Activated CD4-positive, alpha-beta memory T cell treated with anti-CD3 and anti-CD28 coated beads for 36 hours (primary cell): ENCODE measurements at places on chromosomes 13 and 19.
A peak's percentile ranks its signal among the peaks of the same experiment; 100 is the strongest.

DNA sequence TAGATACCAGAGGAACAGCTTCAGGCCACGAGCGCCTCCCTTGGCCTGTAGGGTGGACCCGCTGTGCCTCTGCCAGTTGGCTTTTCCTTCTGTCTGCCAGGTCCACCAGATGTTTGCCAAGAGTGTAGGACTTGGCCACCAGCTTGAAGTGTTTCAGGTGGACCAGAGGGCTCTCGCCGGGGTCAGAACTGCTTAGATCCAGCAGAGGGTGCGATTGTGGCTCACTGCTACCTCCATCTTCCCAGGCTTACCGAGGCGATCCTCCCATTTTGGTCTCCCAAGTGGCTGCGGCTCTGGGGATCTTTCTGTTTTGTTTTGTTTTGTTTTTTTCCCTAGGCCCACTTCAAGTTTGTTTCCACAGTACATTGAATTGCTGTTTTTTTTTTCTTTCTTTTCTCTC lies 23.0 kb upstream of the ZNF730 start:
- DNase-seq = no peak

DNA sequence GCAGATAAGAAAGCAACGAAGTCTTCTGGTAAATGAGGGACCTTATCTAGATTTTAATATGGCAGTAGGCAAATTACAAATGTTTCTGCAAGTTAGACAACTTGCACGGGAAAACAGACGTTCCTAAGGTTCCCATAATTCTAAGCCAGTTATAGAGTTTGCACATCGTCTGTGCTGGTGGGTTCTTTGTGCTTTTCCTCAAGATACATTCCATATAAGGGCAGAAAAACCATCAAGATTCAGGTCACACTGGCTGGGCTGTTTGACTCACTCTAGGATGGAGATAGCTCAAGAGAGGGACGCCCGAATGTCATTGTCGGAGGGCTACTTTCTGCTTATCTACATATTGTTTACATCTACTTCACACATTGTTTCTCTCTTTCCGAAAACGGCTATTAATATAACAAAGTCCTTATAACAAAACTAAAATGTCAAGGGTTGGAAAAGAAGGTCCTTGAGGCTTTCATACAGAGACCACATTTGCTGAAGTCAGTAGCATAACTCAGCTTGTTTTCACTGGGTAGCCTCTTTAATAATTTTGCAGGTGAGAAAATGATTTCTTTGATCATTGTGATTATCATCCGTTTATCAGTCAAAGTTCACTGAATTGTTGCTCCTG lies 44.4 kb downstream of the SOX1 start:
- DNase-seq = no peak

GRCh38 chr19:41940731-41941409 lies 12.6 kb upstream of the ERFL start:
- DNase-seq = no peak

DNA sequence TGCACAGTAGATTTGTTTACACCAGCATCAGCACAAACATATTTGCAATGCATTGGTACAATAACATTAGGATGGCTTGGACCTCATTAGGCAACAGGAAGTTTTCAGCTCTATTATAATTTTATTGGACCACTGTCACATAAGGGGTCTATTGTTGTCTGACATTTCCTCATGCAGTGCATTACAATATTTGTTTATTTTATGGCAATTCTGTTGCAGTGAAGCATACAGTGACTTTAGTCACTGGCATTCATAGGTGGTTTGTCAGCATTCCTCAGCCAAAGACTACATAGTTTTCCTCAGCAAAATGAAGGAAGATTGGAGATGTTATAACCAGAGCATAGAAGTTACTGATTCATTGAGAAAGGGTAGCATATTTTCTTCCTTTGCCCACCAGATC lies 1732.9 kb downstream of the PCDH9 start:
- no peak for DNase-seq

DNA sequence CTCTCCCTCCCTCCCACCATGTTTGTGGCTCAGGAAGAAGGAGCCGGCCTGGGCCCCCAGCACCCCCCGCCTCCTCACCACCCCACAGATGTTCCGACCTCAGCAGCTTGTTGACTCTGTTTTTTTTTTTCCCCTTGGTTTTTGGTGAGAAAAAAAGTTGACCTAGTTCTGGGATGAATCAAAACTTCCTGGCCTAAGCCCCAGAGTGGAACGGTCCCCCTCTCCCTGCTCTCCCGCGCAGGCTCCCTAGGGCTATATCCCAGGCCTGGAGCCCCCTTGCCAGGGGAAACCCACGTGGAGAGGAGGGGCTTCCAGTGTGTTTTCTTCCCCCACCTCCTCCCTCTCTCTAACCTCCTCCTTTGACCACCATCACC lies 4.0 kb downstream of the COL5A3 start:
- peak; percentile 55 for DNase-seq

GRCh38 chr13:41500511-41500910 lies 43.2 kb downstream of the RGCC start:
- peak; percentile 69 for DNase-seq

DNA sequence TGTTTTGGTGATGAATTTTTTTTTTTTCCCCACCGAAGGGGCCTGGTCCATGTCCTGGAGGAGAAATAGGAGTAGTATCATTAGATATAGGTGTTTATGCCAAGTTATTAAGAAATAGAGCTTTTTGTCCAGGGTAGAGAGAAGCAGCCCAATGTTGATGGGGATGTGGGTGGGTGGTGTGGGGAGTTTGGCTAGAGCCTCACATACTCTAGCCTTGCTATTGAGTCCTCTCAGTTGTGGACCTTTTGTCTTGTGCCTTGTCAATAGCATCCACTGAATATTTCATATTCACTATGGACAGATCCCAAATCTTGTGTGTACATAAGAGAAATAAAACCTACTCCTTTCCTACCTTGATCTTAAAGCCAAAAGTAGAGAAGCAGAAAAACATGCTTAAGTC lies 134.0 kb downstream of the LMO7 start:
- DNase-seq = no peak

GRCh38 chr13:45918597-45918996 lies 67.0 kb upstream of the SIAH3 start:
- no peak for DNase-seq

GRCh38 chr13:46996316-46997030 lies 99.6 kb upstream of the HTR2A start:
- DNase-seq = no peak

DNA sequence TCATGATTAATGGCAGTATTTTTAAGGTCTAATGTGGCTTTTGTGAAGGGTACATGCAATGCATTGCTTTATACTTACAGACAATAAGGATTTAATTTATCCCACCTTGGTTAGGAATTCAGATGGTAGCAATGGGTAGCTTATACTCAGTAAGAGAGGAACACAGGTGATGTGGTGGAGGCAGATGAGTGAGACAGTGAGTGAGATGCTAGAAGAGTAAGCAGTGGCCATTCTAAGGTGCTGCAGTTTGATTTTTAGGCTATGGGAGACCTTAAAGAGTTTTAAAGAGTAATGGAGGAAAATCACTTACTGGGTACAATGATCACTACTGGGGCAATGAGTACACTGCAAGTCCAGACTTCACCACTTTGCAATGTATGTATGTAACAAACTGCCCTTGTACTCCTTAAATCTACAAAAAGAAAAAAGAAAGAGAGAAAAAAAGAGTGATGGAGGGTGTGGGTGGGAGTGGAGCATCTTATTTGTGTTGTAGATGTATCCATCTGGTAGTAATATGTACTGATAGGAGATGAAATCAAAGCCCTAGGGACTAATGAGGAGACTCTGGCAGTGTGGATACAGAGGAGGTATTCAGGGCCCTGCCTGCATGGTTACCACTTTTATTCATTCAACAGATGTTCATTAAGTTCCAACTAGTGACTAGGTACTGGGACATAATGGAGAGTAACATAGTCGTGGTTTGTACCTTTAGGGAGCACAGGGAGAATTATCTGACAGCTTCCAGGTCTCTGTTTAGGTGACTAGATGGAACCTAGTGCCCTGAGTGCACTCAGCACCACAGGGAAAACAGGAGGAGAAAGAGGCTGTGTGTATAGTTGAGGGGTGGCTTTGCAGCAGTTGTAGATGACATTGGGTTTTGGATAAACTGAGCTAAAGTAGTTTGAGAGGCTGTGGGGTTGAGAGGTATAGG lies 99.0 kb downstream of the GPC6 start:
- DNase-seq = no peak

GRCh38 chr19:38619361-38620174 lies 580 bp downstream of the EIF3K start:
- DNase-seq = no peak

DNA sequence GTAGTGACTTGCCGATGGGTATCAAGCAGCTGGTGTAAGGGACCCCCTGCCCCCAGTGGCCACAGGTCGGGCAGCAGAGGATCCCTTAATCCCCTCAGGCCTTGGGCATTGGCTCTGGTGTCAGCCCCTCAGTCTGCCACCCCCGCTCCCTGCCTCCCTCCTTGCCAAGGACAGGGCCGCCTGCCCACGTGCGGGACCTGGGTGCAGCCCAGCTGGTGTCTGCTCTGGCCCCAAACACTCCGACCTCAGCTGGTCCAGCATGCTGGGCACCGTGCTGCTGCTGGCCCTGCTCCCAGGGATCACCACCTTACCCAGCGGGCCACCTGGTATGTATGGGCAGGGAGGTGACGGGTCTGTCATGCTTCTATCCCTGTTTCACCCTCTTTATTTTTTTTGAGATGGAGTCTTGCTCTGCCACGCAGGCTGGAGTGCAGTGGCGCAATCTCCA lies at the start of gene TGFBR3L:
Gene TGFBR3L (plus strand): TSS at position 233 of the 448 bp plus-strand sequence.
- DNase-seq = no peak

DNA sequence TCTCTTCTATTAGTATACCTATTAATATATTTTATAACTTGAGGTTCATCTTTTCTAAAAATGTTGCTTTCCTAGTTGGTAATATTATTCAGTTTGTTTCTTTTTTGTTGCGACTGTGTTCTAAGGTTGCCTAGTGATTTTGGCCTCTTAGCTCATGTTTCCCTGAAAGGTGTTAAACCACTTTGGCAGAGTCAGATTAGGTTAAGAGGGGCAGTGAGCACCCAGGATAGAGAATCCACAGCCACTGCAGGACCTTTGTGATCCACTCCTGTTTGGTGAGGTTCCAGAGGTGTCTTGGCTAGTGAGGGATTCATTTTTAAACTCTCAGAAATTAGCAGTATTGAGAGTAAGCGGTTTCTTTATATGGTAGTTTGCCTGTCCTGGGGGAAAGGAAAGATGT lies 14.9 kb upstream of the GPR18 start:
- no peak for DNase-seq

DNA sequence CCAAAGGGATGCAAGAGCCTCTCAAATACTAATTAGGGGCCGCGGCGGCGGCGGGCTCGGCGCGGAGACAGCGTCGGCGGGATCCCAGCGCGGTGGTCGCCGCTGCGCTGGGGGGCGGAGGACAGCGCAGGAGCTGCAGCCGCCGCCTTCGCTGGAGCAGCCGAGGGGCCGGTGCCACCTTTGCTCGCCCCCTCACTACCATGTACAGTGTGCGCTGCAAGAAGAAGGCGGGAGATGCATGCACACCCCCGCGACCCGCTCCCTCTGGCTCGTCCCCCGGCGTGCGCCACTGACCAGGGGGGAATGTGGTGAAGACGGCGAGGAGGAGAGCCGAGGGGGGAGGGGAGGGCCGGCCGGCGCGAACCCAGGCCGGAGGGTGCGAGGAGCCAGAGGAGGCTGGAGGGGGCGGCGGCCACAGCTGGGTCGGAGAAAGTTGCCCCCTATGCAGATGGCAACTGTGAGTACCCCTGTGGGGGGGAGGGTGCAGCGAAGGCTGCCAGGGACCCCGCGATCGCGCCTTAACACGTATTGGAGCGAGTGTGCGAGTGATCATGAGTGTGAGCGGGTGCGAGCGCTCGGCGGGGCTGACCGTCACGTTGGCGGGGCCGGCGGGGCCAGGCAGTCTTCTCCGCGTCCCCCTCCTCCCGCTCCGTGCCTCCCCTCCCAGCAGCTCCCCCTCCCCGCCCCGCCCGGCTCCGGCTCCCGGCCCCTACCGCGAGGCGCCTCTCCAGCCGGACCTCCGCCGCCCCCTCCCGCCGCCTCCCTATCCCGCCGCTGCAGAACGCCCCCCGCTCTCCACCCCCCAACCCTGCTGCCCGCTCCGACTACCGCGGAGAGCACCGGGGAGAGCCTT lies 808 bp downstream of the SLITRK5 start:
- DNase-seq = no peak

DNA sequence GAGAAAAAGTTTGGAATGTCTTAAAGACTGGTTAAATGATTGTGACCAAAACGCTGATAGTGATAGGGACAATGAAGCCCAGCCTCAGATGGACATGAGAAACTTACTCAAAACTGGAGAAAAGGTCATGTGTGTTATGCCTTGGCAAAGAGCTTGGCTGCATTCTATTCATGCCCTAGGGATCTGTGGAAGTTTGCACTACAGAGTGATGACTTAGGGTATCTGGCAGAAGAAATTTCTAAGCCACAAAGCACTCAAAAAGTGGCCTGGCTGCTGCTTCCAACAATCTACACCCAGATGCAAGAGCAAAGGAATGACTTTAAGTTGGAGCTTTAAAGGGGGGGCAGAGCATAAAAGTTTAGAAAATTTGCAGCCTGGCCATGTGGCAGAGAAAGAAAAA lies 521.3 kb downstream of the UQCRFS1 start:
- no peak for DNase-seq

GRCh38 chr13:80989747-80990146 lies 648.8 kb upstream of the SPRY2 start:
- DNase-seq = no peak

DNA sequence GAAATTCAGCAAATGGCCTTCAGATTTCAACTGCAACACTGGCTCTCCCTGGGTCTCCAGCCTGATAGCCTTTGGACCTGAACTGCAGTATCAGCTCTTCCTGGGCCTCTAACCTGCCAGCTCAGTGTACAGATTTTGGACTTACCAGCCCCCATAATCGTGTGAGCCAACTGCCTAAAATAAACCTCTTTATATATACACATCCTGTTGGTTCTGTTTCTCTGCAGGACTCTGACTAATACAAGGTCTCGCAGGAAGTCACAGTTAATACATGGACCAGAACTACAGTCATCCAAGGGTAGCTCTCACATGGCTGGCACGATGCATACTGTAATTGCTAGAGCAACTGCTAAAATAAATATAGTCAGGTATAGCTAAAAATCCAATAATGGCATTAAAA lies 85.1 kb downstream of the KATNAL1 start:
- DNase-seq = no peak

DNA sequence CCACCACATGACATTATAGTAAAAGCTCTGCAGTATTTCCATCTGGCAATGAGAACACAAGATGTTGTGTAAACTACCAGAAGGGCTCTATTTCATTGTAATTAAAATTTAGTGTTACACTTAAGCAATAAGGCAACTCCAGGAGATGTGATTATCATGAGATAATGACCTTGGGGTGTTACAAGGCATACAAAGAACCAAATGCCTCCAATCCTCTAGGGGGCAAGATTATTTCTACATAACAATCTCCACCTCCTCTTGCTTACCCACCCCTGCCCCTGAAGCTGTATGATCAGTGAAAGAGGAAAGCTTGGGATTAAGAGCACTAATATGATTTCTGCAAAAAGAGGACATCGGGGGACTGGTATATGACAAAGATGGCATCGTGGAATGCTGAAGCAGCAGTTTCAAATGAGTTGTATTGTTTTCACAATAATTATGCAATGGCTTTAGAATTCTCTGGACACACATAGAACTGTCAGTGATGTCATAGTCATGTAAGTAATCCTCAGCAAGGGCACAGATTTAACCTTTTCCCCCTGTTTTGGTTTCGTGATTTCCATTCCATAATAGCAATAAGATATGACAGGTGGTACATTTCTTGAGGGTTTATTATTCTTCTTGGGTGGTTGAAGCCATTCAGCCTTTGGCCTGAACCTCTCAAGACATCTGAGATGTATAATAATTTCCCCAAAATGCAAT lies 295.3 kb downstream of the MZT1 start:
- no peak for DNase-seq

- no peak for DNase-seq
Measured at GRCh38 chr19:30441011-30441410, 68.8 kb downstream of the ZNF536 start.

GRCh38 chr13:63855457-63856118 lies 2439.9 kb upstream of the PCDH20 start:
- DNase-seq = no peak
